ENCODE measurements at places on chromosomes 4 and X.

- DNase-seq, result no peak
Observed at GRCh38 chr4:106801386-106801785, 234.7 kb downstream of the DKK2 start.

DNA sequence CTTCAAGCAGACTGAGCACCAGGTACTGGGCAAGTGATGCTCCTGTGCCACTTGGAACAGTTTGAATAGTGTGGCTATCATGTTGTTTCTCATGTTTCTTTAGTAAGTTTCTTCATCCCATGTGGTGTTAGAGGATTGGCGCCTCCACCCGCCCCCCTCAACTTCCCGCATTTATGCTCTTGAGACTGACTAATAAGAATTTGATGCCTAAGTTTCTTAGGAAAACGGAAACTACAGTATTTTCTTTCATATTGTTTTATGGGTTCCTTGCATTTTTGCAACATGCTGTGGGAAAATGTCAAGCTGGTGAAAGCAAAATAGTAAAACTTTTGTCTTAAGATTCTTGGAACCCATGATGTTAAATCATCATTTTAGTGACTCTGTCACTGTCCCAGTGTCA, 101.2 kb upstream of the SLC4A4 start:
- DNase-seq, result no peak

- DNase-seq, result no peak
Observed at GRCh38 chrX:37854148-37854547, 6.8 kb upstream of the DYNLT3 start.

DNA sequence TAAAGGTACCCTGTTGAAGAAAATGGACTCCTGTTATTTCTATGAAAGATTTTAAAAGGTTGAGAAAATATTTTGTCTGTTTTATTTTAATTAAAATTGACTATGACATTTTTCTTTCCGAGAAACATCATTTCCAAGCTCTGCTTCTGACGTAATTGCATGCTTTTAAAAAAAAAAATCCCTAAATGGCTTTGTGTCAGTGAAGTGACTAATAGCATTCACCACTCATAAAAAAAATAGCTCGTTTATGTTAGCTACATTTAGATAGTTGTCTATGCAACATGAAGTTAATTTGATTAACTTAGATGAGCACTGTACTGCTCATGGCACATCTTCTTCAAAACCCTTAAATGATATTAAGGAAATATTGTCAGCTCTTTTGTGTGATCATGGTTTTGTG, 105.1 kb upstream of the KLHL13 start:
- no peak for DNase-seq

Data from stimulated activated CD4-positive, alpha-beta T cell treated with anti-CD3 and anti-CD28 coated beads, Interleukin-1b, Interleukin-23, amount 100 ng/mL, for 1 hour (primary cell).